GM23248 (cell line): ENCODE measurements at places on chromosomes 16 and 17. TPM values are rescaled to one million over a fixed set of nuclear protein-coding genes. Genes with fewer than 3 reads are reported as not detected.

The MYH1 gene
- 0.04 and 0.10 TPM in 2 replicates for polyA plus RNA-seq

The CEP295NL gene
- 0.14 and 0.35 TPM in 2 replicates for polyA plus RNA-seq

The CTRB1 gene
- polyA plus RNA-seq = not detected in 2 replicates

The UBN1 gene
- polyA plus RNA-seq = 9.3 and 9.9 TPM in 2 replicates

The CACNG1 gene
- polyA plus RNA-seq = not detected in 2 replicates

The RCVRN gene
- not detected in 2 replicates for polyA plus RNA-seq
